ENCODE measurements at places on chromosomes 5 and 9.

DNA sequence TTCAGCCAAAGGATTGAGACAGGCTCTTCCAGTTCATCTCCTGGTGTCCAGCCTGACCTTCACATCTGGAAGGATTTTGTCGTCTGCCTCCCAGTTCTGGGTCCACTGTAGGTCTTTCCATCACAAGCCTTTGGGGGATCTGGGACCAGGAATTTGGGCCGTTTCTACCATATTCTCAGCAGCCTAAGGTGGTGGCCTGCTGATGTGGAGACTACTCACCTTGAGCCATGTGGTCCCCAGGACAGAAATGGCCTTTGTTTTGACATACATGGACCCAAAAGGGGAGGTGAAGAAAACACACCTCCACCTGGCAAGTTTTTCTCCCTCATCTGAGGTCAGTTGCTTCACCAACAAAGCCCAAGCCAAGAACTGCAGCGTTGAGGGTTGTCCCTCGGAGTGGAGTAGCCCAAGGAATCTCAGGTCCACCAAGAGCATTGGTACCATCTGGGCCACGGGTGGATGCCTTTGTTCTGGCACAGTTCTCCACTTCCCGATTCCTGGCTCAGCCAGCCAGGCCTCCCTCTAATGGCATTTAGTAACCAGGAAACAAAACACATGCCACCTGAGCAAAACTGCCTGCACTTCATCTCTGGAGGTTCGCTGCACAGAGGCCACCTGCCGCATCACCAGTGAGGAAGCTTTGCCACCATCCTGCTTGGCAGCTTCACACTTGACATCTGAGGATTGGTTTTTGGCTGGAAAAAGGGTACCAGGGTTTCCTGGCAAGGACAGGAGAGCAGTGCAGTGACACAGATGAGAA lies 24.7 kb downstream of the AMBP start:
- DNase-seq = peak; percentile 34

- DNase-seq = no peak
Observed at GRCh38 chr9:118058227-118058626, 354.0 kb downstream of the TLR4 start.

- no peak for DNase-seq
Observed at GRCh38 chr9:75658301-75658905, 232.1 kb upstream of the PCSK5 start.

- peak; percentile 28 for DNase-seq
Observed at GRCh38 chr9:128159522-128159783, 612 bp upstream of the BBLN start.

DNA sequence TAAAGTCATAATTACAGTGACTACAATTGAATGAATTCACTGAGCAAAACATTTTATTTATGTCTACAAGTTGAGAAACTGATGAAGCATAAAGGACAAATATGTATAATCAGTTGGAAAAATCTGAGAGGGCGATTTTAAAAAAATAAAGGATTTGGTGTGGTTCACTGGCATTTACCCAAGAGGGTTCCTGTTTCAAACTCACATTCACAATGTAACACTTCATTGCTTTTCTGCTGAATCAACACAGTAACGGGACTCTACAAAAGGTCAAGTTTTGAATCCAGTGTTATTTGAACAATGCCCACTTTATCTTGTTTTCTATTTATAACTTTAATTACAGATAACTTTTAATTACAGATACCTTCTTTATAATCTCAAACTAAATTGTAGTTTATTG lies 138.6 kb downstream of the NUDT12 start:
- DNase-seq = no peak

DNA sequence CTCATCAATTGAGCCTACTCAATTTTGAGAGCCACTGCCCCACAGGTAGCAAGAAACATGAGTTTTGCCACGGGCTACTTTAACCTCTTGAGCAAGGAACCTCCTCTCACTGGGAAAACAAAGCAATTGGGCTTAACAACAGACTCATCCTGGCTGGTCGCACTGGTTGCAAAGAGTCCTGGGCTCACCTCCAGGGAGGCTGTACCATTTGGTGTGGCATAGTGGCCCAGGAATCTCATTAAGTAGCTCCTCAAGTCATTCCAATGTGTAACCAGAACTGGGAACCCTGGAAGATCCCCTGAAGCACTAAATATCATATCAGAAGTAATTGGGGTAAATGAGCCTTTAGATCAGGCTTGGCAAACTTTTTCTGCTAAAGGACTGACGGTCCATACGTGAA lies 78.5 kb downstream of the MYO10 start:
- no peak for DNase-seq

- DNase-seq = no peak
Observed at GRCh38 chr5:81164936-81165335, 68.2 kb upstream of the CKMT2 start.

GRCh38 chr9:75117564-75117963 lies 29.2 kb downstream of the OSTF1 start:
- no peak for DNase-seq

DNA sequence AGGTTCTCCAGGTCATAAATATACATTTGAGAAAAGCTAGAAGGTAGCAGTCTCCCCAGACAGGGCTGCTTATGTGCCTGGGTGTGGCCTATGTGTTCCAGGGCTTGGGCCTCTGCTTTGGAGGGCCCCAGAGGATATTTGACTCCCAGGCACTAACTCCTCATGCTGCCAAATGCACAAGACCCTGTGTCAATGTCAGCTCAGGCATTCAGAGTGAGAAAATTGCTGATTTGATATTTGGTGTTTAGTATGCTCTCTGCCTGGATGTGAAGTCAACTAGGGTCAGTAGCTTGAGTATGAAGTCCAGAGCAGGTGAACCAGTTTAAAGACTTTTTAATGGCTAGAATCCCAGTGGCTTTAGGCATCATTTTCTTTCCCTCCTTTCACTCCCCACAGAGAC lies 57.5 kb upstream of the IL7R start:
- DNase-seq = no peak

- no peak for DNase-seq
Observed at GRCh38 chr5:163770625-163771024, 265.2 kb downstream of the MAT2B start.

- DNase-seq = no peak
Observed at GRCh38 chr9:110356639-110357395, 19.2 kb upstream of the TXNDC8 start.

DNA sequence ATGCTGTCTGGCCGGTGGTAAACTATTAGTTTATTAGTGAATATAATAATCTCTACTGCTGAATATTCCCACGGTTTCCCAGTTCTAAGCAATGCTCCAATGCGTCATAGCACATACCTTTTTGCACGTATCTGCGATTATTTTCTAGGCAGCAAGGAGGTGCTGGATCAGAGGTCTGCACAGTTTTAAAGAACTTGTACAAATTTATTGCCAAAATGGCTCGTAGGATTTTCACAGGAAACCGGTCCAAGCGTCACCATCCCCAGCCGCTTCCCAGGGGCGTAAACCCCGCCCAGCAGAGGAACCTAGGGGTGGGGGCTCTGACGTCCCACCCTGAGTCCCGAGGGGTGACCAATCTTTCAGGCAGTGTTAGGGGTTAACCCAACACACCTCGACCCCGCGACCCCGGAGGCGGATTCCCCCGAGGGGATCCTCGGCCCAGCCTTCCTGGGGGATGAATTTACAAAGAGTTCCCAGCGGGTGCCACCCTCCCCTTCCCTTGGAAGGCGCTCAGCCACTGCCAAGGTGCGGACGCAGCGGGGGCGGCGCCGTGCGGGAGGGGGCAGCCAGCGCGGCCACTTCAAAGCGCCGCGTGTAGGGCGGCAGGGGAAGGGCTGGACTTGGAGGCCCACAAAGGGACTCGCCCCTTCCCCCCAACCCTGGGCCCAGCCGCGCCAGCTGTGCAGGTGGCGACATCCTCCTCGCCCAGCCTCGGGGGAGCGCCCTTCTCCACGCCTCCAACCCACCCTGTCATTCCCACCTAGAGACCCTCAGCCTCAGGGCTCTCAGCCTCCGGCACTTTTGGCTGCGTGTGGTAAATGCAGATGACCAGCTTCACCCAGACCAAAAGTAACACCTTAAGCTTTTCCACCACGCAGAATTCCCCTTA lies 43.5 kb upstream of the TCF7 start:
- DNase-seq = peak; percentile 65

- DNase-seq = no peak
Observed at GRCh38 chr5:123365156-123365555, 58.0 kb downstream of the CEP120 start.

- DNase-seq = no peak
Observed at GRCh38 chr5:91296674-91297143, 86.4 kb downstream of the ARRDC3 start.

DNA sequence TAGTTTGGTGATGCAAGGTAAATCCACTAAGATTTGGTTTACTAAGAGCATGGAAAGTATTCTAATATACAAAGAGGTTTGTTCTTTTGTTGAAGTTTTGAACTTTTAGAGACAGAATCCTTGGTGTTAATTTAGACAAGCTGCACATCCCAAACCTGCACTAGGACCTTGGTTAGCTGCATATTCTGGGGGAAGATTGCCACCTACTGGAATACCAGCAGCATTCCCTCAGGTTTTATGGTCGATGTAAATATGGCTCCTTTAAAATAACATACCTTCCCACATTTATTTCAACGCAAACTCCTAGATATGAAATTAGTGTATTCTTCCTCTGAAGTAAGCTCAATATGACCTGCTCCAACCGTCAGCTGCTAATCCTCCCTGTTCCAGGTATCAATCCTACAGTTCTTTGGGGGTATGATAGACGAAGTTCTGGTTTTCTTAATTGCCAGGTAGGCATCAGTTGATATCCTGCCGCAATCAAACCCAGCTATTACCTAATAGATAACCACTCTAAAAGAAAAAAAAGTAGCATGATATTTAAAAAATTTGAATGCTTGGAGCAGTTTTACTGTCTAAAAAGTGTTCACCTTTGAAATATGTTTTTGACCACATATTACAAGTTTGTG lies 624.1 kb downstream of the ISL1 start:
- DNase-seq = peak; percentile 53

Measured in small intestine (tissue), 16 donors.